Head of caudate nucleus (tissue), 42 donors: ENCODE measurements at places on chromosomes 6 and 20.

DNA sequence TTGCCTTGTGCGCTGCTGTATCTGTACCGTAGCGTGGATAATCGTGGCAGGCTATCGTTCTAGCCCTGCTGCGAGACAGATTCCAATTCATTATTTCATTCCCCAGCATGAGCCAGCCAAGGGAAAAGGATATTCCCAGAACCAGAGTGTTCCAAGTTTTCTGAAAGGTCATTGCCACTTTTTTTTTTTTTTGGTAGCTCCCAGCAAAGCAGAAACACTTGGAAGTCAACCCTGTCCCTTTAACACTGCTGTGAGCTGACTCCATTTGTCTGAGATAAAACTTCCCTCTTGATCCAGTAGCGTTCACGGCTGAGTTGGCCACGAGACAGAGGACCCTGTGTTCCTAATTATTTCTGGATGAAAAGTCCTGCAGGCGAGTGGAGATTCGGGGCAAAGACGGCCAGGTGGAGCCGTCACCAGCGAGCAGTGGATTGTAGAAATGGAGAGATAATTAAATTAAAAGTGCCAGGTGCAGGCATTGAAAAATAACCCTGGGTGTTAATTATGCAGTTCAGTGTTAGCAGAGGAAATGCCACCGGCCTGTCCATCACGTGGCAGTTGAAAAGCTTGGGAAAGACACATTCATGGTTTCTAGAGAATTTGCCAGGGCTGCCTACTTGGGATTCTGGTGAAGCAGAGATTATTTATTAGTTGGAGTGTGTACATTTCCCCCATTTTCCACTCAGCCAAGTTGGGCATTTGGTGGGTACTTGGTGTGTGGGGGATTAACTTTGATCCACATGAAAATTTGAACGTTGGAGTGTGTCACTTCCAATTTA lies 164.2 kb downstream of the SLC24A3 start:
- no peak for DNase-seq

DNA sequence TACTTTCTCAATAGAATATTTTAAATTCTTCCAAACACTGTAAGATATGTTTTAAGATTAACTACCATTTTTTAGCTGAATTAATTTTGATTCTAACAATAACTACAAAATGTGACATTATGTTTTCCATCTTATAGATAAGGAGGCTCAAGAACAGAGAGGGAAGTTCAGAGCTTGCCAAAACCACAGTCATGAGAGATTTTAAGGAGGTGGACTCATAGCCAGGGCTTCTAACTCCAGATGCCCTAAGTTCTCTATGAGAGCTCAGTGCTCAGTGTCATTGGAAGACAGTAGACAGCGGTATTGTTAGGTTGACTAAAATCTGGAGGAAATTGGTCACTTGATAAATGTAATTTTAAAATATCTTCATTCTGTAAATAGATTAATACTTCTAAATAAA lies 144.2 kb downstream of the PACRG start:
- no peak for DNase-seq

- no peak for DNase-seq
These were observed 233.5 kb downstream of the TAF4 start for GRCh38 chr20:61832181-61832580.

DNA sequence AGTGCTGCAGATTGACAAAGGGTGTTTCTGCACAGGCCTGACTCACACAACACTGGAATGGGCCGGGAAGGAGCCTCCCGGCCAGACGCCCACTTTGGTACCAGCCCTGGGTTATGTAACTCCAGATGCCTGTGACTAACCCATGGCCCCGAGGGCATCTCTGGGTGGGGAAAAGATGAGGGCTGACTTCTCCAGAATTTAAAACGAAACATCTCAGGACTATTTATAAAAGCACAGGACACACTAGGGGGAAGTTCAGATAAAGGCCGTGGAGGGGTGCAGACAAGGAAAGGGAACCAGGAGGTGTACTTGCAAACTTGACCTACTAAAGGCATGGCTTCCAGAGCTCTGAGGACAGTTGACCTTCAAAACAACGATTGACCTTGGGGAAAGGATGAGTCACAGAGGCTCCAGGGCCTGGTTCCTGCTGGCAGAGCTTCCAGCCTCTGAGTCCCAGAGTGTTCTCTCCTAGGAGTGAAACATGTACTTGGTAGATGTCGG lies 196.9 kb downstream of the NFATC2 start:
- no peak for DNase-seq

- no peak for DNase-seq
These were observed 56.4 kb downstream of the AIG1 start for GRCh38 chr6:143117108-143117507.

DNA sequence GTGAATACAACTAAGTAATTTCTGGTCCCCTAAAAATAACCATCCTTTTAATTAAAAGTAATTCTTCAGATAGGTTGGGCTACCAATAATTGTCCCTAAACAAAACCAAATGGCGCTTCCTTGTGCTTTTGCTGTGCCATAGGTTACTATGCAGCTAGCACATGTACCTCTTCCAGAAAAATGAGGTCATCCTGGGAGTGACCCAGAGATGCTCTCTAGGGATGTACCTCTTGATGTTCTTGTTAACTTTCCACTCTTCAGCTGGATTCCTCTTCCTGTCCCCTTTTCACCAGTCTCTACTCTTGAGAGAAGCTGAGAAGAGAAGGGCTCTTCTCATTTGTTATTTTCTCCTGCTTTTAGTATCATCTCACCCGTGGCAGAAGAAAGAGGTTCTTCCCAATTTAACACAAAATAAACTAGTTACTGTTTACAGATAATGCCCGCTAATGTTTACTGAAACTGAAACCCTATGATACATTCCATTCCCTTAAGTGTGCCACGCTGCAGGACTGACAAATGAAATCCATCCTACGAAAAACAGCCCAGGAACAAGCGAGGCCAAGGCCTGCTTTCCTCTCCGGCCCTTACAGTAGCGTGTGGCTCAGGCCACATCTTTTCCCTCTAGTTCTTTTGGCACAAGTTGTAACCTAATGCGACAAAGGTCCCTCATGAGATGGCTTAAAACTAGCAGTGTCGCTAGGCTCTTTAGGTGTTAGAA lies 24.2 kb downstream of the MRS2 start:
- DNase-seq = no peak

- DNase-seq = no peak
These were observed 154.1 kb downstream of the FOXA2 start for GRCh38 chr20:22430154-22430745.

DNA sequence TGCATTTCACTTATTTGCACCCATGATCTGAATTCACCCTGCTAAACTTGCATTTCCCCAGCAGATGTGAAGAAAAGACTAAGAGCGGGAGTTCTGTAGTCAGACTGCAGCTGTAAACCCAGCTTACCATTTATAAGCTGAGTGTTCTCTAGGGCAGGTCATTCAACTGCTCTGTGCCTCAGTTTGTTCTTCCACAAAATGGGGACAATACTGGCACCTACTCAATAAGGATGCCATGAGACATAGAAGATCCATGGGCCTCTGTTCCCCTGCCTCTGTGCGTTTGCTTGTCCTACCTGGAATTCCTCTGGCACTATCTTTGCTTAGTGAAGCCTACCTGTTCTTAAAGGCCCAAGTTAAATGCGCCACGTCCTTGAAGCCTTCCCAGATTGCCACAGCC lies 12.2 kb upstream of the MDFI start:
- no peak for DNase-seq

- no peak for DNase-seq
These were observed 119.0 kb upstream of the SGK1 start for GRCh38 chr6:134436950-134437349.

GRCh38 chr6:145531822-145532221 lies 203.5 kb downstream of the EPM2A start:
- no peak for DNase-seq

GRCh38 chr20:46206992-46207549 lies 89.0 kb downstream of the CD40 start:
- no peak for DNase-seq

DNA sequence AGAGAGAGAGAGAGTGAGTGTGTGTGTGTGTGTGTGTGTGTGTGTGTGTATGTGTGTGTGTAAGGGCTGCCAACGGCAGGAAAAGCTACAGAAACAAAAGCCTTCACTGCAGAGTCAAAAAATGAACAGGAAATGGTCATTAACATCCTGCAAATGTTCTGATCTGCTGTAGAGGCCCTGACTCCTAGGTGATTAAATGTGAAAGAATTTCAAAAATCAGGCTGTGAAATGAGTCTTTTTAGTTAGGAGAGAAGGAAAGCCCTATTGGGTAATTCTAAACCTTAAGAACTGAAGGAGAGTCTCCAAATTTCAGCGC lies 166.5 kb upstream of the MYLIP start:
- no peak for DNase-seq

DNA sequence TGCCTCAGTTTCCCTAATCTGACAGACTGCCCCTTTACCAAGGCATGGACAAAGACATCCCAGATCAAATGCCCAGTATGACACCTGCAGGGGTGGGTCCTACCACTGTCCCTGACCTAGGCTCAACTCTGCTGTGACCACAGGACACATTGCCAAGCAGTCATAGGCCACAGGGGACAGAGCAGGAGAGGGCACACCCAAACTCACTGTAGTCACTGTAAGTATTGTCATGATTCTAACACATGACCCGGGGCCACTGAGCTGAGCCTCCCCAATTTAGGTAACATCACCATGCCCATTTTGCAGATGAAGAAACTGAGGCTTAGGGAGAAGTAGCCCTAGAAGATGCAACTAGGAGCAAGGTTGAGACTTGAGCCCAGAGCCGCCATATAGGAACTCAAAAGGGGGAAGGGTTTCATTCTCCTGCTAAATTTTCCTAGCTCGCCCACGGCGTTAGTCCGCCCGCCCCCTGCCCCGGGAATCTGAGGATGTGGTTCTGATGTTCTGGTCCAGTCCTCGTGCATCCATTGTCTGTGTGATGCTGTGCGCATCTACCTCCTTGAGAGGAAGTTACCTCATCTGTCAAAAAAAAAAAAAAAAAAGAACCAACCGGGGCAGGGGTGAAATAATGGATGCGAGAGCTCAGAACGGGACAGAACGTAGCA lies 44.8 kb downstream of the PMEPA1 start:
- no peak for DNase-seq

GRCh38 chr6:126376682-126377081 lies 36.8 kb downstream of the CENPW start:
- no peak for DNase-seq

DNA sequence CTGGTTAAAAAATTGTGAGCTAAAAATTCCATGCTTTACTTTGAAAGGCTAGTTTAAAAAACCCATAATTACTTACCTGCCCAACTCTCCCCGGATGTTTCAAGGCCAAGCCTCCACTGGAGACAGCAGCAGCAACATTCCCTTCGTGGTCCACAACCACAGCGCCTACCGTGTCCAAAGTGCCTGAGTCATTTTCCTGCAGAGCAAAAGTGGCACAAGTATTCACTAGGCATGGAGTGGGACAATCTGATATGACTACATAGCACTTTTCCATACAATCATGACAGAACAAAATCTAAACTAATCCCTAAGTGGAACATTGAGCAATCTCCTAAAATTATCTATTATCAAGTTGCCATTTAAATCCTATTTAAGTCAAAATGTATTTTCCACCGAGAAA lies 104.8 kb downstream of the TASP1 start:
- no peak for DNase-seq

- no peak for DNase-seq
These were observed 88.1 kb downstream of the GRM4 start for GRCh38 chr6:34057790-34058189.

DNA sequence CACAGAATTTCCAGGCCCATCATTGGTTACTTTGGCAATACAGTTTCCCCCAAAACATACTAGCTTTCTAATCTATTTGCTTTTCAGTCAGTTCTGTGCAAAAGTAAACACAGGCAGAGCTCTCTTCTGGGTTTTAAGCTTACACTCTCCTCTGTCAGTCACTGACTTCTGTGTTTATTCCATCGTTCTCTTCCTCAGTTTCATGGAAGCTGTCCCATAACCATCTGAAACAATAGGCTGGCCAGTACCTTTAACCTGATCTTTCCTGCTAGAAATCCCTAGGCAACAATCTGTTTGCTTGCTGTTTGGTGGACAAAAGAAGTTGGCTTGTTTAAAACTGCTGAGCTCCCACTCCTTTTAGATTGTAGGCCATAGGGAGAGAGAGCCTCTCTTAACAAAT lies 431.5 kb downstream of the HACE1 start:
- DNase-seq = no peak

GRCh38 chr6:79170959-79171358 lies 63.5 kb downstream of the HMGN3 start:
- DNase-seq = no peak

DNA sequence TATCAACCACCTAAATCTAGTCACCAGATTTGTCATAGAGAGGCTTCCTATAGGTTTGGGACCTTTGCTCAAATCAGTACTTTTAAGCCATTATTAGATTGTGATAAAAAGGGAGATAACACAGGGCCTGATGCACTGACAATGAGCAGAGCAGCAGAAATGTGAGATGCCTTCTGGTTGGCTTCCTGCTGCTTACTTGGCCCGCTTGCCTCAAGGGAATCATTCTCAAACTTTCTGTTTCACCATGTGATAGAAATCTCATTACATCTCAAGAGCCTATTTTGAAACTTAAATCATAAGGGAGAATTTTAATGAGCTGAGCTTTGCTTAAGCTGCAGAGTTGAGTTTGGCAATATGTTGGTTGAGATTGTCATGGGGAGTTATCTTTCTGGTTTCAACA lies 606.0 kb downstream of the DHX35 start:
- DNase-seq = no peak

DNA sequence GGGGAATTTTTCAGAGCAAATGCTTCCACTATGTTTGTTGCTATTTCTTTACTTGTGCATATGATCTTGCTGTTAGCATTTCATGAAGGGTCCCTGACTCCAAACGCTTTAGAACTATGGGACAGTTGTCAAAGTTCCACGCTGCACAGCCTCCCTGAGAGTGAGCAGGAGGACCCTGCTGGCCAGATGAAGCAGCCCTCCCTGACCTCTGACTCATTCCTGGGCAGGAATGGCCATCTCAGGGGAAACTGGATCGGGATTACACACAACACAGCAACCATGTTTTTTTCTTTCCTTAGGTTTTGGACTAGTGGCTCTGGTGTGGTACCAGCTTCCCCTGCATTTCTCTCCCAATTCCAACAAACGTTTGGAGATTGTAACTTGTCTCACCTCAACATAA lies 710.9 kb upstream of the AGPAT4 start:
- DNase-seq = no peak

- no peak for DNase-seq
These were observed 915 bp upstream of the C6orf47 start for GRCh38 chr6:31661262-31662123.

DNA sequence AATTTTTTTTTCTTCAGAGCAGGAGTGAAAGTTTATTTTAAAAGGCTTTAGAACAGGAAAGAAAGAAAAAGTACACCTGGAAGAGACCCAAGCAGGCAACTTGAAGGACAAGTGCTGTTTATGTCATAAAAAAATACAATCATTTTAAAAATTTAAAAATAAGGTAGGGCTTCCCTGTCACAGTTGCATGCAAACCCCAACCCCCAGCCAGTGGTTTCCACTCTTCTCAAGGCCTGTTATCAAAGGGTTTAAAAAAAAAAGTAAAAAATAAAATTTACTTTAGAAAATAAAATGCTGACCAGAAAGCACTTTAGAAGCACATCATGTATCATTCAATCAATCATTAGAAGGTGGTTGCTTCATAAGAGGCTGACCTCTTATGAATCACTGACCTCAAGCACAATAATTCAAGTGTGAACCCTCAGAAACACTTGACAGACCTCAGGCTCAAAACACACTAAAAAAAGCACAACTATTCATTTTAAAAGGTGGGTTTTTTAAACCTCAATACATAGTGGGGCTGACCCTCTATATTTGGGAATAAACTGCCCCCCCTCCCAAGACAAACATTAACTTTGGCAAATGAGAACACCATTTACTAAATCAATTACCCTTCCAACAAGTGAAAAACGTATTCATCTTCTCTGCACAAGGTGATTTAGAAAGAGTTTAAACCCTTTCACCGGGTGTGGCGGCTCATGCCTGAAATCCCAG lies 15.6 kb downstream of the ILRUN start:
- no peak for DNase-seq

- no peak for DNase-seq
These were observed 69.5 kb upstream of the EPB41L1 start for GRCh38 chr20:36084897-36085613.
